ENCODE measurements at places on chromosomes 1 and 21.
A peak's percentile ranks its signal among the peaks of the same experiment; 100 is the strongest.

GRCh38 chr1:244273262-244273844 is 178.4 kb downstream of the ADSS2 start:
- DNase-seq = no peak

DNA sequence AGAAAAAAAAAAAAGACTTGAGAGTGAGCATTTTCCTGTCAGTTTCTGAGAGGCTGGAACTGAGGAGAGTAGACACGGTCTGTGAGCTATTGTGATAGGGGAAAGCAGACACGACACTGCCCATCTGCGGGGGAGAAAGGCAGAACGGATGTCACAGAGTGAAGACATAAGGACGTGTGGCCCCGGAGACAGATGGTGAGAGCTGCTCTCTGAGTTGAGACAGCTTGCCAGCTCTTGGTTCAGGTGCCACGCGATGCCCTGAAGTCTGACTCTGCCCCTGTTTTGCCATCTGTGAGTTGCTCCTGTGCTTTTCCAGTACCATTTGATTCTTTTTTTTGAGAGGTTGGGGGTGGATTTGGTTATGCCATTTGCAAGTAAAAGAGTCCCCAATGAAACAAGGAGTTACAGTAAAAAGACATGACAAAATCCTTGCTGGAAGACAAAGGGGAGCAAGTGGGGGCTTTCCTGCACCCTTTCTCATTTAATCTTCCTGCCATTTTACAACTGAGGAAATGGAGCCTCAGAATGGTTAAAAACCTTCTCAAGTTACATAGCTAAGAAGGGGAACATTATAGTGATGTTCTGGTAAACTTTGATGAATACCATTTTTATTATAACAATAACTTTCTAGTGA is 128.9 kb upstream of the DNAH14 start:
- DNase-seq = no peak

DNA sequence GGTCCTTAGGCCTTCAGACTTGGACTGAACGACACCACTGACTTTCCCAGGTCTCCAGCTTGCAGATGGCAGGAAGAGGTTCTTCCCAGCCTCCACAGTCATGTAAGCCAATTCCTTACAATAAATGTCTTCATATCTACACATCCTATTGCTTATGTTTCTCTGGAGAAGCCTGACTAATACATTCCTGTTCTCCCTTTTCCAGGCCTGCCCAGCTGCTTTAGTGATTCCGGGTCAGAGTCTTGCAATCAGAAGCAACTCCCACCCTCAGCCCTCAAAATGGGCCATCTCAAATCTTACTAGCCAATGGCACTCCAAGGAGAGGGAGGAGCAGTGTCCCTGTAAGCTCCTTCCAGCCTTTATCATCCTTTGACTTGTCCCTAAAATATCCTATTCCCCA is 16.4 kb upstream of the CPT2 start:
- no peak for DNase-seq

GRCh38 chr21:43934716-43935705 is 70.0 kb downstream of the AGPAT3 start:
- DNase-seq = no peak

GRCh38 chr21:46213620-46214286 is 14.8 kb downstream of the LSS start:
- no peak for DNase-seq

- DNase-seq = no peak
Measured at GRCh38 chr1:70979881-70980280, 67.7 kb downstream of the PTGER3 start.

DNA sequence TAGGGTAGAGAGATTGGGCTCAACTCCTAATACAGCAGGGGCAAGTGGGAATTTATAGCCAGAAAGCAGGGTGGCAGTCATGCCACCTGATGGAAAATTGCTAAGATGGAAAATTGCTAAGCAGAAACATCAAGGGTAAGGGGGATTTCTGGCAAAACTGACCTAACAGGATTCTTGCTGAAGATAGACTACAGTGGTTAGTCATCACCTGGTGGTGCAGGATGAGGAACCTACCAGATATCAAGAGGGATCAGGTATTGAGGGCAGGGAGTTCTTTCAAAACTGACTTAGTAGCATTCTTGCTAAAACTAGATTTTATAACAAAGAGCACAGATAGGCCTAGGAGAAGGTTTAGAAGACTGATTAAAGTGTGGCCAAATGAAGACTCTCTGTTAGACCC is 292.9 kb downstream of the PLPP3 start:
- no peak for DNase-seq

DNA sequence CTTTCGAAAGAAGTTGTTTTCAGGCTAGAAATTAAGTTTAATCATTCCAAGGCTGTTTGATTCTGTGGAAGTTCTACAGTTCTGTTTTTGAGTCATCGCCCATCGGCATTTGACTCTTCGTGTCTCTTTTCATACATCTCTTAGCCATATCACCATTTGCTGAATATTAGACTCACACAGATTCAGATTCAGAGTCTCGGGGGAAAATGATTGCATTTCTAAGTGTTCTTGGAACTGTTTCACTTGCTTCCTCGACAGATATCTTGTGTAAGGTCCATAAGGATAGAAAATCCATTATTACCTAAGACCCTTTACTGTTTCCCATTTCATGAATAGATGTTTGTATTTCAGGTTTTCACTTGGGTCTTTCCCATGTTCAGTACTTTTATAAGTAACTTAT is 237.0 kb upstream of the SGIP1 start:
- no peak for DNase-seq

GRCh38 chr1:59526240-59526639 is 229.3 kb downstream of the FGGY start:
- no peak for DNase-seq

DNA sequence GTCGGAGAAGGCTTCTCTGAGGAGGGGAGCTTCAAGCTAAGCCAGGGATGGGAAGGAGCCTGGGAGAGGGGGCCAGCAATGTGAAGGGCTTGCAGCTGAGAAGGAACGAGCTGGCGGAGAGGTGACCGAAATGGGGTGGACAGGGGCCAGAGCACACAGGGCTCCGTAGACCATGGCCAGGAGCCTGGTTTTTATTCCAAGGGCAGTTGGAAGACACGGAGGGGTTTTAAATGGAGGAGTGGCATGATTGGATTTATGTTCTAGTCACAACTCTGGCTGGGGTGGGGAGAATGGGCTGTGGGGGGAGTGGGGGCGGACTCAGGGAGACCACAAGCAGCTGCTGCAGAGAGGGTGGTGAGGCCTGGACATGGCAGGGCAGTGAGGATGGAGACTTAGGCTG is 5.1 kb upstream of the EPS8L3 start:
- no peak for DNase-seq

GRCh38 chr1:70504821-70505193 is 93.7 kb downstream of the CTH start:
- DNase-seq = no peak

GRCh38 chr1:8540261-8540941 is 222.5 kb downstream of the SLC45A1 start:
- no peak for DNase-seq

DNA sequence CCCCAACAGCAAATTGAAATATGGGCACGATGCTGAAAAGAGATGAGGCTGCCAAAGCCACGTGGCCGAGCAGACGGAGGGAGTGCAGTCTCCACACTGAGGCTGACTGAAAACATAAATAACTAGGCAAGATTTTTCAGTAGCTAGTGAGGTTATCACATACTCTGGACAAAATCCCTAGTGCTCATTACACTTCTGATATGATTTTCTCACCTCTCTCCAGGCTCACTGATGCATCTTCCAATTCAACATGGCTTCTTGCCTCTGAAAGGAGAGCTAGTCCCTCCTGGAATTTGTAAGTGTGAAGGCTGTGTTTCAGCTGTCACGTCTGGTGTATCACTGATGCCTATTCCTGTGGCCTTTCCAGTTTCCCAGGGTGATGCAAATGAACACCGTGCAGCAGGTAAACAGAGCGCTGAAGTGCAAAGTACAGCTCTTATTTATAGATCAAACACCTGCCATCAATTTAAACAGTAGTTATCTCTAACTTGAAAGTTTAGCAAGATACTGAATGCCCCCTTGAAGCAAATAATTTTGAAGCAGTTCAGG is 656.1 kb downstream of the KIF26B start:
- DNase-seq = peak; percentile 67

- DNase-seq = peak; percentile 43
Measured at GRCh38 chr1:40650075-40650474, 15.4 kb downstream of the RIMS3 start.

DNA sequence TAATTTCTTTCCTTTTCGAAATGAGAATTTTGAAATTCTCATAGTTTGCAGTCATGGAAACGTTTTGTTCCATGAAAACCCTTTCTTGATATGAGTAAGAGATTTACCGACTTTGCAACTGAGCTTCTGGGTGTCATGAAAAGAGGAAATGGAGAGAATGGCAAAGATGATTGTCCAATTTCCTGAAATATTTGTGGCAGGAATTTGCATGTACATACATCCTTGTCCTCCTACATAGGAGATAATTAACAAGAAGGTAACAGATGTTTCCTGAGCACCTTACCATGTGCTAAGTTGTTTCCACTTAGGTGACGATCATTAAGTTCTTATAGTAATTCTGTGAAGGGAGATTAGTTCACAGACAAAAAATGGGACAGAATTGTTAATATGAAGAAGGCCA is 170.7 kb downstream of the NEGR1 start:
- no peak for DNase-seq

GRCh38 chr1:174988539-174988938 is 11.2 kb upstream of the CACYBP start:
- DNase-seq = no peak
